Ammon's horn (tissue), 1 donor: ENCODE measurements at places on chromosomes 4 and X.

GRCh38 chr4:29559286-29559685, 1160.9 kb upstream of the PCDH7 start:
- no peak for DNase-seq

DNA sequence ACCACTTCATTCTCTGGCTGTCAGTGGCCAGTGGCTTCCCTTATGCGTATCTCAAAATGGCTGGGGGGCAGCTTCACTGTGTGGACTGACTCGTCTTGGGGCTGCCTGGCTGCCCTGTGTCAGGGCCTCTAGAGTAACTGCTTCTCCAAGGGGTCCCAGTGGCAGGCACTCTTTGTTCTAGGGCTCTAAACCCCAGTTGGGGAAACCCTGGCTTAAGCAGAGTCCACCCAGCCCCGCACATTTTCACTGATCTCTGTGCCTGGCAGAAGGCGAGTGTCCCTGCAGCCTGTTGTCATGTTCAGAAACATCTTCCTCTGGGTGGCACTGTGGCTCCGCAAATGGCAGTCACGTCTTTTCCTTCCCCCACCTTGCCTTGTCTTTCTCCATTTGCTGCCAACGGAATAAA, 59.7 kb downstream of the NBDY start:
- DNase-seq: peak; percentile 45

GRCh38 chr4:91427171-91427570, 876.6 kb upstream of the GRID2 start:
- DNase-seq: no peak

GRCh38 chr4:116516711-116517110, 568.7 kb downstream of the TRAM1L1 start:
- DNase-seq: no peak

- DNase-seq: peak; percentile 9
These were observed 36.6 kb downstream of the PITX2 start for GRCh38 chr4:110586131-110586850.

DNA sequence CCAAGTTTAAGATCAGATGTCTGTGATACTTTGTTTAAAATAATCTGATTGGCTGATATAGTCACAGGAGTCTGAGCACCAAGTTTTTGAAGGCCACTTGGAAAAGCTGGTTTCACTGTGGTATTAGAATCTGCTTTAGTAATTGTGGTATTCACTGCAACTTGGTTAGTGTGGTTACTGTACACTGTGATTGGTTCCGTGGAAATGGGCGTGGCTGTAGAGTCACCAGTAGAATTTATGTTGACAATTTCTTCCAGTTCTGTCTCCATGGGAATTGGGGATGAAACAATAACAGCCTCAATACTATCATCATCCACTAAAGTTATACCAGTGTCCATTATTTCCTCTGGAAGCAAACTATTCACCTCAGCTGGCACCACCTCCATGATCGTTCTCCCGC, 26.2 kb downstream of the LIN54 start:
- DNase-seq: no peak

DNA sequence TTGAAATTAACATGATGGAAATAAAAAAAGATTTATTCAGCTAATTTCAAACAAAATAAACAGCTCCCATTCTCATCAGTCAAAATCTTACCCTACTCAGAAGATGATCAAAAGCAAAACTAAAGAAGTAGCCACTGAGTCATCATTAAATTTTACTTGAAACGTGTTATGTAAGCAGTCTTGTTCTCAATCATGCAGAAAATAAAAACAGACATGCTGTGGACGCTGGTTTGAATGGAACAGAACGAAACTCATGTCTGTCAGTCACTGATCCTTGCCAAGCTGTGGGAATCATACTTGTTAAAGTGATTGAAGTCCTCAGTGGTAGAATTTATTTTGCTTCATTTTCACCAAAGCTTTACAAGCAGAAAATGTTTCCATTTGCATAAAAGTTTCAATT, 77.2 kb upstream of the TLR3 start:
- DNase-seq: no peak
